Right renal pelvis (tissue), 4 donors: ENCODE measurements at places on chromosomes 7 and 10. TPM values are rescaled to one million over a fixed set of nuclear protein-coding genes. Genes with fewer than 3 reads are reported as not detected.

GRCh38 chr10:7161484-7162250 lies 249.2 kb downstream of the SFMBT2 start:
- no peak for DNase-seq

- no peak for DNase-seq
These were observed 1.9 kb upstream of the AEBP1 start for GRCh38 chr7:44101966-44102845.

- no peak for DNase-seq
These were observed 31.6 kb upstream of the KCNIP2 start for GRCh38 chr10:101875068-101875688.

GRCh38 chr10:97827702-97828291 lies 21.8 kb upstream of the GOLGA7B start:
- DNase-seq = no peak

DNA sequence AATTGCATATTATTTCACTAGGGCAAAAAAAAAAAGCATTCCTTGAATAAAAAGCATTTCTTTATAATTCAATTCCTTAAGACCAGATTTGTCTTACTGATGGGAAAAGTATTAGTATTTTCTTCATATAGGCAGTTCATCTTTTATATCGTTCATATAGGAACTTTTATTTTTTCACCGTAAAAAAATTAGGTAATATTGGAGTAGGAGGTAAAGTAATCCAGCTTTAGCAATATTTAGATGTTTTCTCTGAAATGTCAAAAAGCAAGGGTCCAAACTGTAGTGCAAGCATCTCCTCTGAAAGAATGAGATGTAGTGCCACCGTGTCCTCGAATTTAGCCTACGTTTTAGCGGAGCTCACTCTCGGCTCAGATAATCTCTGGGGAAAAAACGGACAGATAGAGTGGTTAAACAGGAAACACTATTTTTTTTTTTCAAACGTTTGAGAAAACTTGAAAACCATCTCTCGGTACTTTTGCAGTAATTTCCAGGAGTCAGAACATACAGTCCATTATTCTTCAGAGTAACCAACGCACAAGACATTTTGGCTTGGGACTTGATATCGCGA lies 5.5 kb upstream of the SPAG6 start:
- no peak for DNase-seq

- no peak for DNase-seq
These were observed 180.0 kb downstream of the LRMDA start for GRCh38 chr10:75611172-75611992.

- no peak for DNase-seq
These were observed 94.9 kb upstream of the TCF7L2 start for GRCh38 chr10:112855134-112855533.

DNA sequence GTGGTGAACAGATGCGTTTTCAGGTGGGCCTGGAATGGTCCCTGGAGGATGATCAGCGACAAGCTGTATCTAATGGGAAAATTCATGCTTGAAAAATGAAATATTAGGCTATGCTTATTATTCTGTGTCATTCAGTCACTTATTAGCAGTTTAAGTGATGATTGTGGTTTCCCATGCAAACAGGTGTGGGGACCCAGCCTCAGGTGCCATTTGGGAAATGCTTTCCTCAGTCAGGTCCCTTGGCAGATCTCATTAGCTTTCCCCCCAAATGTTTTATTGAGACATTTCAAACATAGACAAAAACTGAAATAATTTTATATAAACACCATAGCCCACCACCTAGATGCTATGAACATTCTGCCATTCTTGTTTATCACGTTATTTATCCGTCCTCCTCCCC lies 411 bp upstream of the SNX10 start:
- DNase-seq = no peak

DNA sequence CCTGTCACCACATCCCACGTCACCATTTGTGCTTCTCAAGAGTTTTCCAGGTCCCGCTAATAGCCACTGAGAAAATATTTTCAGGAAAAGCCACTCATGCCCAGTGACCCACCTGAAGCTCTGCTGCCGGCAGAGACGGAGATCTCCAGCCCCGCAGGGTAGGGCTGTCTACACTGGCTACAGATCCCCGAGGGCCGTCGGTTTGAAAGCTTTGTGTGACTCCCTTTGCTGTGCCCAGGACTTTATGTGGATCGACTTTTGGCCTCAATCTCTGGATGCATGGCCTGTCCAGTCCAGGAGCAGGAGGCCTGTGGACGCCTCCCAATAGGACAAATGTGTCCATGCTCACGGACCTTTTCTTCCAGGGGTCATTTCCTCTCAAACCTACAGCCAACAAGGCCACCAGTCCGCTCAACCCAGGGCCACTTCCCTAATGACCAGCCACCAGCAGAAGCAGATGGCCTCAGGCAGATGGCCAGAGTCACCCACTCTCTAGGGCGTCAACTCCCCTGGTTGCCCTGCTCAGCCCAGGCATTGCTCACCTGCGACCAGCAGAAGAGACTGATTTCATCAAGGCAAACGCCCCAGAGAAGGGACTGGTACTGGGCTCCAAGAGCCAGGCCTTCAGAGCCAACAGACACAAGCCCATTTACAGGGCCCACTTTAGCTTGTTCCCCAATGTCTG lies 76.4 kb downstream of the OAT start:
- no peak for DNase-seq

GRCh38 chr10:85026878-85027467 lies 698.6 kb downstream of the CCSER2 start:
- DNase-seq = no peak

DNA sequence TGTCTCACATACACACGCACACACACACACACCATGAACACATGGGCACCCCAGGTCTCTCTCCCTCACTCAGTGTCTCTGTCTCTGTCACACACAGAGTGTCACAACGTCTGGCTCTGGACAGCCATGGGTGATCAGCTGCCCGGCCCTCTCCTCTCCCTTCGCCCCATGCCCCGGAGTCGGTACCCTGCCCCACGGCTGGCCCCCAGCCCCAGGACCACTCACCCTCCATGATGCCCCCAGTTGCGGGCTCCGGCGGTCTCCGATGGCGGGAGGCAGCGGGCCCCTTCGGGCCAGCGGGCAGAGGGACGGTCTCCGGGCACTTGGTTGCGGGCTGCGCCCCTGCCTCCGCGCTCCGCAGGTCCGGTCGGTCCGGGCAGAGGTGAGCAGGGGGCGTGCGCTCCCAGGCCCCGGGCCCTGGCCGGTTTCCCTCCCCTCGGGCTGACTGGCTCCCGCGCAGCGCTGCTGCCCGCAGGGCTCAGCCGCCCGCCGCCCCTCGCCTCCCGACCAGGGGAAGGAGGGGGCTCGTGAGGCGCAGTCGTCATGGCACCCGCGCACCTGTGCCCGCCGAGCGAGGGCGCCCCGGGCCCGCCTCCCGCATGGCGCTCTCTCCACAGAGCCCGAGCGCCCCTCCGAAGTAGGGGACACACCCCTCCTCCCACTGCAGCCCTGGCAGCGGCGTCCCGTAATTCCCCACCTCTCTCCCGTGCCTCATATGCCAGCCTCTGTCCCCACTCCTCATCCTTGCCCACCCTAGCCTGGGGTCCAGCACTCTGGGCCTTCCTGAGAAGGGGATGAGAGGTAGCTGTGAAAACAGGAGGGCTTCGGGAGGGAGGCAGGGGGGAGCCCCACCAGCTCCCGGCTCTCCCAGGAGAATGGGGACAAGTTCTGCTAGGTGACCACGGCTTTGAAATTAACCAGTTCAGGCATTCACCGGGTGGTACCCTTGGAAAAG lies at the start of gene NPFFR1:
Gene NPFFR1 (minus strand): TSS at position 560 of the 955 bp plus-strand sequence. CDS start 328 bp downstream, at position 232.
- DNase-seq = no peak

GRCh38 chr10:48455392-48456151 lies 149.1 kb downstream of the MAPK8 start:
- no peak for DNase-seq

DNA sequence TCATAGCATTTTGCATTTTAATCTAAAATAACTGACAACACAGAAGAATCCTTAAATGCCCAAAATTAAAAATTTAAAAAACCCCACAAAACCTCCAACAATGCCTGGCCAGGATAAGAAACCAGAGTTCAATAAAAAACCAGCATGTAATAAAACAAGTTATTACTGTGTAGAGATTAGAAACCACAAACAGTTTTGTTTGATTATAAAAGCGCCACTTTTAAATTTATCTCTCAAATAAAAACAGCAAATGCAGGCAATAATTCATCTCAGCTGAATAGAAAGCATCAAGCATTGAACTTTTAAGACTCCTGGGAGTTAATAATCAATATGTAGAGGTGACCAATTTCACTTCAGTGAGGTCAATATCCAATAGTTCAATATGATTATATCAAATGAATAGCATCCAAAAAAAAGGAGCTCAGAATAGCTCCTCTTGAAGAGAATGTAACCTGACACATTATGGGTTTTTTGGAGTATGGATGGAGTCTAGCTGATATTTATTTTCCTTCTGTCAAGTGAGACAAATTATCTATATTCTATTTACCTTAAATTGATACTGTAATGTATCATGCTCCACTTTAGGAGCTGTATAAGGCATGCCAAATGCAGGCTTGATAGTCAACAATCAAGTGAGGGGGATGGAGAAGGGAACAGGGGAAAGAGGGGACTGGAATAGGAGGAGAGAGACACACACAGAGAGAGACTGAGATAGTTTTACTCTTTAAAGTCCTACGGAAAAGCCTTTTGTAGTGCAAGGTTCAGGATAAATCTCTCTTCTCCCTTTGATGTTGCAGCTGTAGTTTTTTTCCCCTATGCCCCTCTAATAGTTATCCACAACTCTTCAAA lies 130.9 kb downstream of the RSU1 start:
- DNase-seq = no peak

DNA sequence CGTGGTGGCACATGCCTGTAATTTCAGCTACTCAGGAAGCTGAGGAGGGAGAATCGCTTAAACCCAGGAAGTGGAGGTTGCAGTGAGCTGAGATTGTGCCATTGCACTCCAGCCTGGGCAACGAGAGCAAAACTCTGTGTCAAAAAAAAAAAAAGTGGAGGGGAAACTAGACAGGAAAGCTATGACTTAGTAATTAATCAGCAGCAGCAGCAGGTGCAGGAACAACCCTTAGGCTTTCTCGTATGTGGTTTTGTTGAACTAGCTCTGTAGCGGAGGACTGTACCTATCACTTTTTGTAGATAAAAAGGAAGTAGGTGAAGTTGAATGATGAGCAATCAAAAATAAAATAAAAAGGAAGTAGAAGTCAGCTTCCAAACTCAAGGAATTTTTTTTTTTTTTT lies 76.9 kb upstream of the KMT2C start:
- no peak for DNase-seq

DNA sequence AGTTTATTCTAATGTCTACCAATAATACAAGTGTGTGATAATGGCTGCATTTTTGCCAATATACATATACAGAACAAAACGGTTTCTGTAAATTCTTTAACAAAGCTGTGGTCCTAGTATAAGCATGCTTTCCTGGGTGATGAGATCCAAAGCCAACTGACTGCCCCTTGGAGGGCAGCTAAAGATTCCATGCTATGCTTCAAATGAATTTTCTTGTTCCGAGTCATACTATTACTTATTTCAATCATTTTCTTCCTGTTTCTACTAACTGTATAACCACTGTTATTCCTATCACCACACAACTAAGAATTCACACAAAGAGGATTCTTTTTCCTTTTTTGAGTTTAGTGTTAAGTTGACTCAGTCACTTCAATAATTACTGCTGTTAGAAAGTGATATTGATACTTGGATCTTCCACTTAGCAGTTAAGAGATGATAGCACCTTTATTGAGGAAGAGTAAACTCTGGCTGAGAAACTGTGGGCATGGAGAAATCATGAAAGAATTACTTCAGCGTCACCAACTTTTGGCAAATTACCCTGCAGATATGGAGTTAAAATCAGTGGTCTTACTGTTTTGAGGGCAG lies 197.5 kb downstream of the ARL4A start:
- no peak for DNase-seq

DNA sequence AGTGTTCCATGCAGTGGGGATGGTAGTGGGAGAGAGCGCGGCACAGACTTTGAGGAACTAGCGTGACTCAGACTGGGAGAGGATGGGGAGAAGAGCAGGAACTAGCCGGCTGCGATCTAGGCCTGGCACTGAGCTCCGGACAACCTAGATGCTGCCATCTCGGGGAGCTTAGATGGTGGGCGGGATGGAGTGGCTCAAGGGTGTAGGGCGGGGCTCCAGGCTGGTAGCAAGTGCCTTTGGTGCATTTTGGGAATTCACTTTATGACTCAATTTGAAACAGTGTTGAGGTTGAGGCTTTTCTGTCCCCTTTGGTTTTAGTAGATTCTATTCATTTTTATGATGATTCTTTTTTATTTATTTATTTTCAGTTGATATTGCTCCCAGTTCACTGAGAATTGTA lies 185.3 kb upstream of the GPR26 start:
- DNase-seq = no peak

- no peak for DNase-seq
These were observed 4.2 kb downstream of the SUN1 start for GRCh38 chr7:836429-836828.

DNA sequence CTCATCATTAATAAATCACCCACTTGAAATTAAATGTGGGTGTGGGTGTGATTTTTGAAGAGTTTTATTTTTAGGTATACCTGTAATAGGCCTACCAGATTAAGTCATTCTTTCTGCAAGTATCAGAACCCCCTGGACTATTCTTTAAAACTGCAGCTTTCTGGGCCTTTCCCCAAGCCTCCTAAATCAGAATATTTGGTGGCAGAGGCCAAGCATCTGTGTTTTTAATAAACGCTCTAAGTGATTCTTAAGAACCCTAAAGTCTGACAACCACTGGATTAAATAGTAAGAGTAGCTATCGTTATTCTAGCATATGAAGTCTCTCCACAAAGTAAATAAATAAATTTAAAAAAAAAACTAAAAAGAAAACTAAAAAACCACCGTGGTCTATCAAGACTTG lies 703.0 kb upstream of the NRP1 start:
- DNase-seq = no peak

- no peak for DNase-seq
These were observed 223.5 kb downstream of the SNX13 start for GRCh38 chr7:17716816-17717215.

DNA sequence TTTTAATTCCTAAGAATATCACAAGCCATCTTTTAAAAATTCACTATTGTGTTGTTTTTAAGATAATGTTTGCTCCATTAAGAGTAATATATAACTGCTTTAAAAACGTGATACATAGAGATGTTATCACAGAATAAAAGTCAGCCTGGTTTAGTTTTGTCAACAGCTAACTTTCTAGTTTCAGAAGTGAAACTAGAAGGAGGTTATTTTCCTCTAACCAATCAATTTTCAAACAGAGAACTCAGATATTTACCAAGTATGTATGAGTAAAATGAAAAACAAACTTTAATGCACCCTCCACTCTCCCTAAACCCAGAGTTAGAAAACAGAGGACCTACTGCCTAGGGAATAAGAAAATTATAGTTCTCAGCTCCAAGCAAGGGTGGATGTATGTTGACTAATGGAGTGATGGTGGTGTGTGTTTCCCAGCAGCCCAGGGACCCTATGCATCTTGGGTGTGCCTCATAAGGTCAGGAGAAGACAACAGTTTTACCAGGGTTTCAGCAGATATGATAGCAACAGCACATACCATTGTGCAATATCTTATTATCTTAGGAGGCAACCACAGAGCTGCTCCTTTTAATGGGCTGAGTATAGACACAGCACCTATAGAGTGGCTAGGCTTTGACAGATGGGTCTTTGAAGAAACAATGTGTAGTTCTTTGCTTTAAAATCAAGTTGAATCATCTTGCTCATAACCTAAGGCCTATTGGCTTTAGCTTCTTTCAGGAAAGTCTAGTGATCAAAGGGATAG lies 58.4 kb downstream of the PTPRZ1 start:
- no peak for DNase-seq

GRCh38 chr7:119228482-119228881 lies 1004.0 kb downstream of the ANKRD7 start:
- DNase-seq = no peak

SUN3 gene
- polyA plus RNA-seq = 0.44 TPM

FAM25C gene
- polyA plus RNA-seq = not detected

SFRP4 gene
- 4.2 TPM for polyA plus RNA-seq

TRUB1 gene
- 41.8 TPM for polyA plus RNA-seq

FAM25G gene
- not detected for polyA plus RNA-seq

RBM28 gene
- polyA plus RNA-seq = 39.9 TPM

RBM20 gene
- polyA plus RNA-seq = 6.3 TPM

PSAP gene
- 825 TPM for polyA plus RNA-seq
